ENCODE measurements at places on chromosomes 13 and 19. TPM values are rescaled to one million over a fixed set of nuclear protein-coding genes. Genes with fewer than 3 reads are reported as not detected.
A peak's percentile ranks its signal among the peaks of the same experiment; 100 is the strongest.

DNA sequence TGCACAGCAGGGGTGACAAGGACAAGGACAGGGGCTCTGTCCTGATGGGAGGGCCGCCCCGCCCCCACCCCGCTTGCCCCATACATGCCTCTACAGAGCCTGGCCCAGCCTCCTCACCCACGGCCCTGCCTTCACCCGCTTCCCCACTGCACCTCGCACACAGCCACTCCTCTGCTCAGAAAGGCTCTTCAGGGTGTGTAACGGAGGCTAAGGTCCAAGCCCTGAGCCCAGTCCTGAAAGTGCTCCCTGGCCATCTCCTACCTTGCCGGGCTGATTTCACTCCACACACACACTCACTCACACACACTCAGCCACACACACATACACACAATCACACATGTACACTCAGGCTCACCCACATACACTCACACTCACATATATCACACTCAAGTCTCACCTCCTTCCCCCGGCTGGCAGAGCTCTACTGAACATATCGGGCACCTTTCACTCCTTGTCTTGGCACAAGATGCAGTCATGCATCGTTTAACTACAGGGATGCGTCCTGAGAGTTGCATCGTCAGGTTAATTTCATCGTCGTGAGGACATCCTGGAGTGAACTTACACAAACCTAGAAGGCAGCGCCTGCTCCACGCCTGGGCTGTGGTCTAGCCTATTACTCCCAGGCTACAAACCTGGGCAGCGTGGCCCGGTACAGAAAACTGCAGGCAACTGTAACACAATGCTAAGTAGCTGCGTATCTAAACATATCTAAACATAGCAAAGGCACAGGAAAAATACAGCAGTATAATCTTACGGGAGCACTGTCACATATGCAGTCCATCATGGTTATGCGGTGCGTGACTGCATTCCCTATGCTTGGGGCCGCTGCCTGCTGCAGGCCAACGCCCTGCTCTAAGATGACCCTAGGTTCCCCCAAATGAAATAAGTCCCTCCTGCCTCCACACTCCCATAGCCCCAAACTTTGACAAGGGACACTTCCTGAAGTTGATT, 13.1 kb downstream of the EPS15L1 start:
- no peak for DNase-seq

GRCh38 chr19:6501740-6502648, at the start of gene TUBB4A:
TSS of gene TUBB4A (minus strand) at chr19:6502309. CDS start at chr19:6502212, 97 bp downstream.
- DNase-seq: peak; percentile 28

SLC17A7 gene
- 1.1 TPM for total RNA-seq

CD177 gene
- total RNA-seq: 720 TPM

DNA sequence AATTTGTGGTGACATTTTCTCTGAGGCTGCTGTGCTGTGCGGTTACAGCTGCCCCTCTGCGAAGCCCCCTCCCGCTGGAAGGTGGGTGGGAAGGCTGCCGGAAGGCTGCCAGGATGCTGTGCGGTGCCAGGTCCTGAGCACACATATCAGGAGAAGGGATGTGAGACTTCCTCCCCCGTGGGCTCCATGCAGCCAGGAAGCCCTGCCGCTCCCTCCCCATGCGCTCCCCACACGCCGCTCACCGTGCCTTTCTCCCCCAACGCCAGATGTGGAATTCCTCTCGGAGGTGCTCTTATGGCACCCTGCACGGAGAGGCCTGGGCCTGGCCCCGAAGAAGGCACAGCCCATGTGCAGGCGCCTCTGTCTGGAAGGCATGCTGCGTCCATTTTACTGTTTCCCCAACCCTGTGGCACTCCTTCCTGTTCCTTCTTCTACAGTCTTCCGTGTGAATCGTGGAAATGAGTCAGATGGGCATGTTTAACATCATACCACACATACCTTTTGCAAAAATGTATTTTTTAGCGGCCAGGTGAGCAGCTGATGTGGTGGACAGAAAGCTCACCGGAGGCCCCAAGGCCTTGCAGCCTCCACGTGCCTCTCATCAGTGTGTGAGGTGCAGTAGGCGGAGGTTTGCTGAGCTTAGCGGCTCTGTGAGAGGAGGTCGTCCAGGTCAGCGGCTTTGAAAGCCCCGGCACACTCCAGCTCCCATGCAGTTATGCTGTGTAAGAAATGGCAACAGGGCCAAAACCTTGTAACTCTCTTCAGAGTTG, 88.0 kb downstream of the ATP11A start:
- no peak for DNase-seq

DNA sequence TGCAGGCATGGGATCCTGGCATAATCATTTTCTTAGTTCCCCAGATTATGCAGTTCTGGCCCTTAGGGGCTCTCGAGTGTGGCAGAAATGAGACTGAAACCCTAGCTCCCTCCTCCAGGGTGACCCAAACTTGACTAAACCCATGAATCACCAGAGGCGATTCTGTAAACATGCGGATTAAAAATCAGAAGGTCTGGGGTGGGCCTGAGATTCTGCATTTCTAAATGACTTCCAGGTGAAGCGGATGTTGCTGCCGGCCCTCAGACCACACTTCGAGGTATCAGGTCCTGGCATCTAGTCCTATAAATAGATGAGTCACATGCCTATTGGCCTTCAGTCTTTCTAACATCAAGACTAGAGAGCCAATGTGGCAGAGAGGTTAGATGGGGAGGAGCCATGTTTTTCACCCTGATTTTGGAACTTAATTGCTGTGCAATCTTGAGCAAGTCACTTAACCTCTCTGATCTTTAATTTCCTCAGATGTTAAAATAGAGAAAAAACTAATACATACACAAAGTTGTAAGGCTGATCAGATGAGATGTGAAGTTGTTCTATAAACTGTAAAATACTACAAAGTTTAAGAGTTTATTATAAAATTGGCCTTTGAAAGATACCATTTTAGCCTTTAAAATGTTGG, 431.2 kb downstream of the FOXO1 start:
- no peak for DNase-seq

GRCh38 chr13:74751739-74752138, 617.5 kb upstream of the KLF12 start:
- no peak for DNase-seq

- no peak for DNase-seq
These were observed 174.8 kb upstream of the SERP2 start for GRCh38 chr13:44198826-44199225.

SERPINE3 gene
- total RNA-seq: not detected

DNA sequence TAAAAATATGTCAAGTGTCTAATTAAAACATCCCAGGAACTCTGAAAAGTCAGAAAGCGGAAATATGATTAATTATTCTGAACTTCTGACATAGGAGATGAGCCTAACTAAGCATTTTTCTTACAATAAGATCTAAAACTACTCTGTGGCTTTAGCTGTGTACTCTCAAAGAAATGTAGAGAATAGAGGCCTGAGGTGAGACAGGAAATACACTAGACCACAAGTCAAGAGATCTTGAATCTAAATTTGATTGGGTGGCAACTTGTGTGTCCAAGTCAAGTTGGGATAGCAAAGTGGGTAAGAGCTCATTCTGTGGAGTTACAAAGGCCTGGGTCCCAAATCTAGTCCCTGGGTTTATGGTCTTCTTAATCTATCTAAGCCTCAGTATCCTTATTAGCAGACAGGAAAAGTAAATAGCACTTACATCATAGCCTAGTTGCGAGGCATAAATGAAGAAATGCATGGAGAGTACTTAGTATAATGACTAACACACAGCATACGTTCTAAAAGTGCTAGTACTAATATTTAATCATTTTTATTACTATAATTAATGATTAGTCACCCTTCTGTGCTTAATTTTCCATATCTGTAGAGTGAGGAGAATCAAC, 9.4 kb upstream of the LRRC63 start:
- DNase-seq: no peak

DNA sequence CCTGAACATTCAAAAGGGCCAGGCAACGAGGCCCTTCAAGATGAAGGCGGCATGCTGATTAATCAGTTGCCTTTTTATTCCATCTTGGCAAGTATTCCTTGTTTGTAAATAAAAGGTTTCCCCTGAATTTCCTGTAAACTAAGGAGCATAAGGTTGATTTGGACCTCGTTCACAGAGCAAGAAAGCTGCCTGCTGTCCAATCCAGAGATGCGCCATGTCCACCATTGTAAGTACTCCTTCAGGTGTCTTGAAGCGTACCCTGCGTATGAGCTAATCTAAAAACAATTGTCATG, 884.7 kb downstream of the PCDH9 start:
- DNase-seq: no peak

TUBA3C gene
- not detected for total RNA-seq

DNA sequence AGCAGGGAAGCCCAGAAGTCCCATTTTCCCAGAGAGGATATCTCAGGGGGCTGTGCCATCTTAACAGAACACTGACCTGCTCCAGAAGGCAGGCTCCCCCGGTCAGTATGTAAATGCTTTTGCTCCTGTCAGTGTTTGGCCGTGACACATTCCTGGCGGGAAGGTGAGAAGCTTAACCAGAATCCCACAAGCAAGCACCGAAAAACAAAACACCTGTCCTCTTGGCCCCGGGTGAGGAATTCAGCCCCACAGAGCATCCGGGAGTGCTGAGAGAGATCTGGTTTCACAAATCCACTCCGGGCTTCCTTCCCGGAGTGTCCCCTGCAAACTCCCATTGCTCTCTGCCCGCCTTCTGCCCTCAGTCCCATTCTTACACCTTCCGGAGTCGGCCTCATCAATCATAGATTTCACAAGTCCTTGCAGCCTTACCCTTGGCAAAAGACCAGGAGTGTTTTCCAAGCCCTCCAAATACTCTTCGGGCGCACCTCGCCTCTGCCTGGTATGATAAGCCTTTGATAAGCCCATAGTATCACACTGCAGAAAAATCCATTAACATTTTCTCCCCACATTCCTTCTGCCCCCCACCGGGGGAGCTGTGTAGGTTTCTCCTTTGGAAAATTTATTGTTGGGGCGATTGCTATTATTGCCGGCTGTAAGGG, 12.2 kb downstream of the TPM4 start:
- DNase-seq: no peak

- peak; percentile 24 for DNase-seq
These were observed at the start of gene DPF1 for GRCh38 chr19:38224014-38224862. TSS of gene DPF1 (minus strand) at chr19:38224222. CDS start at chr19:38224142, 80 bp downstream.

ZNF845 gene
- total RNA-seq: 8.4 TPM

DNA sequence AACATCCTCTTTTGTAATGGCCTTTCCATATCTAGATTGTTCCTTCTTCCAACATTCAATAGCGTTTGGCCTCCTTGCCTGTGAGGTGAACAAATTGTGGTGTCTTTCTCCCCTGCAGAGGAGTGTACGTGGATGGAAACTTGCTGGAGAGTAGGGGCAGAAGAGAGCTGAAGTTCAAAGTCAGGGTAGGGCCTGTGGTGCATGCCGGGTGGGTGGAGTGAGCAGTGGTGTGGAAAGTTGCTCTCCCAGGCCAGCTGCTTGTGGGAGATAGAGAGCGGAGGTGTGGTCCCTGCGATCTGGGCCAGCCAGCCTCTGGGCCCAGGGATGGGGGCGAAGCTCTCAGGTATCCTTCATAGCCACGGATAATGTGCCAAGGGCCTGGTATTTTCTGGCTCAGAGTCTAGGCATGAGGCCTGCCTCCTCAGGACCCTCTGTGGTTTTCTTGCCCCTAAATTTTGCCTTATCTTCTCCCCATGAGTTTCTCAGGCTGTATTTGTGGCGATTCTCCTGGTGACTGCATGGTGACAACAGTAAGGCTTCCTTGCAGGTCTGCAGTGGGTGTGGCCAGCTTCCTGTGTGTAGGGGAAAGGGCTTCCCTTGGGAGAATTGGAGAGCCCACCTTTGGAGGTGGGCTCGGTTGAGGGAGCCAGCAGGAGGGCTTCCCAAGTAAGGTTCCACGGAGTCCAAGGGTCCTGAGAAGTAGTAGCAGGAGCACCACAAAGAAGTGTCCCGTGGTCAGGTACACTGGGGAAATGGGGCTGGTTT, 6.7 kb downstream of the RGCC start:
- peak; percentile 20 for DNase-seq

C5AR2 gene
- 4.9 TPM for total RNA-seq

GRCh38 chr19:28519218-28519779, 693.7 kb downstream of the UQCRFS1 start:
- no peak for DNase-seq

DNA sequence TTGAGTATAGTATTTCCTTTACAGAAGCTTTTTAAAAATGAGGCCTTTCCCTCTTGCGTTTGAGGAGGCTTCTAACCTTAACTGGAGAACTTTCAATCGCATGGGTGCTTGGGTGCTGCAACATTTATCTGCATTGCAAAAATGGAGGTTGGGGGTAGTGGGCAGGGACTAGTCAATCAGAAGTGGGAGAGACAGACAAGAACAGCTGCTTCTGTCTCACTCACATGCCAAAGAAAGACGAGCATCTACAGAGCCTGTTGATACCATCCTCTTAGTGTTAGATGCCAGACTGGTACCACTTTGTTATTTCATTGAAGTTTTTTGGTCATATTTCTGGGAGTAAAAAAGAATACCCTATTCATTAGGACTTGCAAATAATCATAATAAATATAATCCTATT, 1292.2 kb downstream of the UQCRFS1 start:
- DNase-seq: no peak

LGI4 gene
- 9.8 TPM for total RNA-seq

C19orf33 gene
- total RNA-seq: 483 TPM

- no peak for DNase-seq
These were observed 22.0 kb downstream of the GPC6 start for GRCh38 chr13:93248627-93249047.

- DNase-seq: no peak
These were observed 195.5 kb downstream of the RGCC start for GRCh38 chr13:41652735-41653361.

- peak; percentile 52 for DNase-seq
These were observed 5.7 kb downstream of the PGPEP1 start for GRCh38 chr19:18346091-18346490.

DNA sequence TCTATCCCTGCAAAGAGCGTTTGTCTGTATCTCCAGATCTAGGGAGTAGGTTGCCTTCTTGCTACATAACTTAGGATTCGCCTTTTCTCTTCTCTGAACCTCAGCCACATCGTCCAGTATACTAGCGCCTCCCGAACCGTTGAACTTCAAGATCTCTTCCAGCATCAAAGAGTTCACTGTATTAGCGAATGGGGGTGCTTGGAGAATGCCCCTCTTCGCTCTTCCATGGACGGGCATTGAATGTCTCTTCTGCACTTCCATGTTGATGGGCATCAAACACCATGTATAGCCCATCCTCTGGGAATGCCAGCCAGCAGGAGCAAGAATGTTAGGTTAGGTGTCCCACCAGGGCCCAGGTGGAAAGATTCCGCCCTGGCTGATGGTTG, 575 bp upstream of the OXGR1 start:
- no peak for DNase-seq

ZNF708 gene
- total RNA-seq: 19.5 TPM

SBK2 gene
- not detected for total RNA-seq

Measured in transverse colon (tissue), 4 donors.